Smooth muscle cell of bladder (primary cell): ENCODE measurements at places on chromosomes 3 and 15. TPM values are rescaled to one million over a fixed set of nuclear protein-coding genes. Genes with fewer than 3 reads are reported as not detected.

SLC28A1 gene
- not detected in 2 replicates for total RNA-seq

HES1 gene
- total RNA-seq = 3.3 and 5.5 TPM in 2 replicates

TM6SF1 gene
- 0.55 and 1.4 TPM in 2 replicates for total RNA-seq

VEPH1 gene
- 83.7 and 98.0 TPM in 2 replicates for total RNA-seq

ZNF620 gene
- total RNA-seq = 0.83 and 0.85 TPM in 2 replicates

SUCNR1 gene
- total RNA-seq = 0.14 and 0.37 TPM in 2 replicates

COL7A1 gene
- total RNA-seq = 31.6 and 46.1 TPM in 2 replicates

MYL3 gene
- not detected in 2 replicates for total RNA-seq

PLXNB1 gene
- 24.6 and 42.2 TPM in 2 replicates for total RNA-seq

PAQR9 gene
- total RNA-seq = 0.18 TPM in 1 of 2 replicates, not detected in the other

C3orf18 gene
- total RNA-seq = 9.4 and 16.0 TPM in 2 replicates

ARHGEF26 gene
- total RNA-seq = 1.8 and 2.5 TPM in 2 replicates

PLXND1 gene
- 38.5 and 64.3 TPM in 2 replicates for total RNA-seq

HDC gene
- not detected in 2 replicates for total RNA-seq

ADAMTS17 gene
- under 0.01 and 0.09 TPM in 2 replicates for total RNA-seq

TP63 gene
- total RNA-seq = under 0.01 and 0.09 TPM in 2 replicates

TMEM212 gene
- not detected in 2 replicates for total RNA-seq

USP50 gene
- 0.28 and 0.43 TPM in 2 replicates for total RNA-seq

GREM1 gene
- total RNA-seq = 307 and 558 TPM in 2 replicates
